ENCODE measurements at places on chromosomes 1 and 21.
A peak's percentile ranks its signal among the peaks of the same experiment; 100 is the strongest.

DNA sequence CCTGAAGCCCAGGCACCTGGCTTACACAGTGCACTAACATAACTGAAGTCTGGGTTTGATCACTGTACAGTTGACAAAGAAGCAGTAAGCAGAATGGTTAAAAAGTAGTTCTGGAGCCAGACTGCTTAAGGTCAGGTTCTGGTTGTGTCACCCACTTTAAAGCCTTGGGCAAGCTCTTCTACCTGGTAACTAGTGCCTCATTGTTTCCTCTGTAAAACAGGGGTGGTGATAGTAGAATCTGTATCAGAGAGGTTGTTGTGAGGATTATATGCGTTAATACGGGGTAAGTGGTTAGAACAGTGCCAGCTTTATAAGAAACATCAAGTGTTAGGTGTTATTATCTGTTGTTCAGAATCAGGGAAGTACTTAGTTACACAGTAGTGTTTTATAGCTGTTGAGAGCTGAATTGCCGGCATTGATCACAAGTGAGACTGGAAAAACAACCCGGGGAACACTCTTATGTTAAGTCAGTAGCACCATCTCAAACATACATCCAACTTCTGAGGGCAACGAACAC lies 3.7 kb downstream of the BACH1 start:
- DNase-seq: no peak

DNA sequence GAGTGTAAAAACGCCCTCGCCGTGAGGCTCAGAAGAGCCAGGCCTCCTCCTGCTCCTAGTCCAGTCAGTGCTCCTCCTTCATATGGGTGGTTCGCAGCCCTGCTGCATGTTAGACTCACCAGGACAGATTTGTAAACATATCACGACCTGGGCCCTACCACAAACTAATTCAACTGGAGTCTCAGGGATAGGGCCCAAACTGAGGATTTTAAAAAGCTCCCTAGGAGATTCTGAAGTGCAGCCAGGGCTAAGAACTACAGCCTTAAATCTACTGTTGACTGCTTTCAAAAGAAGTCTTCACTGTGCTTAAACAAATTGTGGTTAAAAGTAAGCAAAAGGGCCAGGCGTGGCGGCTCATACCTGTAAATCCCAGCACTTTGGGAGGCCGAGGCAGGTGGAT lies 57.0 kb downstream of the CAMTA1 start:
- DNase-seq: no peak

- no peak for DNase-seq
These were observed 31.9 kb downstream of the SYDE2 start for GRCh38 chr1:85168884-85169283.

- DNase-seq: peak; percentile 80
These were observed 32.7 kb upstream of the GLIS1 start for GRCh38 chr1:53771648-53772047.

- DNase-seq: no peak
These were observed 2.8 kb downstream of the PRDM16 start for GRCh38 chr1:3071565-3072390.

GRCh38 chr1:8875216-8875861 lies 3.1 kb downstream of the ENO1 start:
- DNase-seq: no peak

GRCh38 chr1:162169031-162169790 lies 99.7 kb downstream of the NOS1AP start:
- no peak for DNase-seq

GRCh38 chr1:236702791-236703394 lies 16.6 kb downstream of the ACTN2 start:
- DNase-seq: no peak

- DNase-seq: no peak
These were observed 1186.5 kb upstream of the TMPRSS15 start for GRCh38 chr21:19590044-19590443.

- DNase-seq: peak; percentile 45
These were observed 739 bp downstream of the SMG5 start for GRCh38 chr1:156281693-156282478.

- peak; percentile 46 for DNase-seq
These were observed 819 bp upstream of the GPR3 start for GRCh38 chr1:27391511-27392095.

DNA sequence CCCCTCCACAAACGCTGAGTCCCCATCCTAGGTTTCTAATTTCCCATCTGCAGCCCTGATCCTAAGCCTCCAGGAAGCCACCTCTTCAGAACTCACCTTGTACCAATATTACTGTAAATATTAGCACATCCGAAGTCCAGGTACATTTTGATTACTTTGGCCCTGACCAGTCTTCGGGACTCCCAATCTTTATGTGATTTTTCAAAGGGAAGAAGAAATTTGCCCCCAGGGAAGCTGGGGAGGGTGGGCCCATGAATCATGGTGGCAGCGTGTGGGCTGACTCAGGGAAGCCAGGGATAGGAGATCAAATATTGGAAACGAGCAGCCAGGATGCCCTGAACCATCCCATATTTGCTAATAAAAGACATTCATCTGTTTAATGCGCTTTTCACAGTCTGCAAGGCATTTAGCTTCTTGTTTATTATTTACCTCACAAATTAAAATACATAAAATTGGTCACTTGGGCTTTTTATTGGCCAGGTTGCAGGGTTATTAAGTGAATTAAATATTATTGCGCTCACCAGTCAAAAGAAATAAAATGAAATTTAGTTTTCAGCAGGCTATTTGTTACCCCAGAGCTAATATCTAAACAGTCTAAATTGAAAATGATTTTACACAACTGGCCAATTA lies 46.6 kb downstream of the KIAA0040 start:
- DNase-seq: no peak

DNA sequence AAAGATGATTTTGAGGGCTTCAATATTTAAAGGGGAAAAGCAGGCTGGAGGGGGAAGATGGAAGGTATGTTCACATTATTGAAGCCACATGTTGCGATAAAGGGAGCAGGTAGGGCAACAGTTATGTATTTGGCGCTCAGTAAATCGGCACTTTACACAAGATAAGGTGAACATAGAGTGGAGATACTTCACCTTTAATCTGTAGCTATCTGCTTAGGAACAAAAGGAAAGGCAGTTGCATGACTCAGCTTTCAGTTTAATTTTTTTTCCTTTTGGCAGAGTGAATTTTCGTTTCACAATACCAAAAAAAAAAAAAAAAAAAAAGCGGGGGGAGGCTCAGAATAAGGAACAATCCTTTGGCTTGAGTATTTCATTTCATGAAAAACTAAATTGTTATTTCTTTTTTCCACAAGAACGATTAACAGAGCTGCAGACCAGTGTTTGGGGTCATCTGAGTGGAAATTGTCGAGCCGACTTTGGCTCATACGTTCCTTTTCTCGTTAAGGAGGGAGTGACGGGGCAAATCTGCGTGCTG lies 1.1 kb upstream of the COQ8A start:
- DNase-seq: peak; percentile 82

DNA sequence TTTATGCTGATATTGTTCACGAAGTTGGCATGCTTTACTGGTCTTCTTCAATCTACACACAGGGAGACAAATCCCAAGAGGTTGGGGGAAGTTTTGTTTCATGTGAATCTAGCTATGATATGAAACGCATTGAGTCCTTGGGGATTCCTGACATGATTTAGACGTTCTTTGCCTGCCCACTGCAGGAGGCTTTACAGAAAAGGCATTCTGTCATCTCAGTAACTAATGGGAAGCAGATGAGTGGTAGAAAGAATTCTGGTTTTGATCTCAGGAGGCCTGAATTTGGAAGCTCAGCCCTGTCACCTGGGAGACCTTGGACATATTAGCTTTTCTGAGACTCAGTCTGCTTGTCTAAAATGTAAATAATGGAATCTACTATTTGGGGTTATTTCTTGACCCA lies 383.0 kb upstream of the NFIA start:
- DNase-seq: peak; percentile 51

- no peak for DNase-seq
These were observed 330.1 kb upstream of the PBX1 start for GRCh38 chr1:164228928-164229327.

- DNase-seq: peak; percentile 89
These were observed 39.5 kb downstream of the EPHB2 start for GRCh38 chr1:22749919-22750684.

DNA sequence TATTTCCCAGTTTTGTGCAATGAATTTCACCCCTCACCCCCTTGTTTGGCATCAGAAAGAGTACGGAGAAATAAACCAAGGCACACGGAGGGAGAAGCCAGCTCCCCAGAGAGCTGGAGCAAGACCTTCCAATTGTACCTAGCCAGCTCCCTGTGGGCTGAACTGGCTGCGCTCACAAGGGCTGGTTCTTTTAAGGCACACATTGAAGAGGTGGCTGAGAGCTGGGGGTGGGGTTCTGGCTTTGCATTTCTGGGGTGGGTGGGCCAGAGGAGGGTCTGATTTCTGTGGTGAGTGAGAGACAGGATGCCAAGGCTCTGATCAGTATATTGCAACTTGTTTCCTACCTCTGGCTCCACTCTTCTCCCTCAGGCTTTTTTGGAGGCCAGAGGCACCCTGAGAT lies 39.5 kb upstream of the NFASC start:
- no peak for DNase-seq

DNA sequence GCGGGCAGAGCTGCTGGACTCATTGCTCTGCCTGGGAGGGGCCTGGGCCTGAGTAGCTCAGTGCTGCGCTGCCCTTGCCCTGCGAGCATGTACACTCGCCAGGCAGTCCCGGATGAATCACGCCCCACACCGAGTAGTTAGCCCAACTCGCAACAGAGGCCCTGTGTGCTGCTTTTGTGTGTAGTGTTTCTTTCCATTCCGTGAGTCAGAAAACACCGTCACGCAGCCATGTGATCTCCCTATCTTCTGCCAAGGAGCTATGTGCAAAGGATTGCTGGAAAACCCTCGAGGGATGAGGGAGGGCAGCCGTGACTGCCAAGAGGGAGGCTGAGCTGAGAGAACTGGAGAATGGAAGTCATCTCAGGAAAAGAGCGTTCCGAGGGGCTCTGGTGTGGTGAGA lies 37.3 kb downstream of the NENF start:
- peak; percentile 96 for DNase-seq

- no peak for DNase-seq
These were observed 43.1 kb downstream of the SCP2 start for GRCh38 chr1:52970149-52970548.

DNA sequence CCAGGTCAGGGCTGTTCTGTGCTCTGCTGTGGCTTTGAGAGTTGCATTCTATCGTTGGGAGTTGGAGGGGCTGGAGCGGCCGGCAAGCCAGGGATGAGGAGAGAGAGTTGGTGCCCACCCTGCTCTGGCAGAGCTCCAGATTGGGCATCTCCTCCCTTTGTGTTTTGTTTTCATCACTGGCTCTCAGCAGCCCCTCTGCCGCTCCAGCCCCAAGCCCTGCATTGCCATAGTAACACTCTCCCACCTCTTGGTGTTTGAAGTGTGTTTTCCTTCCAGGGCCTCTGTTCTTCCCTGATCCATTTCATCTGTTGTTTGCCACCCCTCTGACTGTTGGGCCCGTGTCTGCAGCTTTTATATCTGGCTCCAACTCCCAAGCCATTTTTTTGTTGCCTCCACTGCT lies 152.7 kb downstream of the URB2 start:
- DNase-seq: no peak

GRCh38 chr21:35328856-35329455 lies 279.9 kb upstream of the RUNX1 start:
- no peak for DNase-seq

- no peak for DNase-seq
These were observed 142.4 kb downstream of the APP start for GRCh38 chr21:26028183-26028582.

GRCh38 chr1:9280015-9280860 lies 12.5 kb upstream of the SPSB1 start:
- peak; percentile 95 for DNase-seq

- no peak for DNase-seq
These were observed 189.7 kb downstream of the TOMM20 start for GRCh38 chr1:234938924-234939323.
